Fibroblast of skin of right quadriceps (primary cell): ENCODE measurements at places on chromosomes 2 and 18.

DNA sequence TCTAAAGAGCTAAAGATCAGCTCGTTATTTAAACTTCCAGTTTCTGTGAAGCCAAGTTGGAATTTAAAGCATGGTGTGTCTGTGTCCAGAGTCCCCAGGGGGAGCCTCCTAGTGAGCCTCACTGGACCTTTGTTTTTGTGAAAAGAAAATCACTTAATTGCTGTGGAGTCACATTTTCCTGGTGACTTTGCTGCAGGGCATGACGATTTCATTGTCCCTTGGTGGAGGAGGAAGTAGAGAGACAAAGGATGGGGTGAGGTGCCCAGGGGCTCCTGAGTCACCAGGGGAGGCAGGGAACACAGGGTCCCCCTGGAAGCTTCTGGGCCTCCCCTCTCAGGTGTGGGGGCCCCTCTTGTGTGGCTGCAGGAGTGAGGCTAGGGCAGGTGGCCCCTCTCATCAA, 19.7 kb downstream of the ATP6V1C2 start:
- DNase-seq, result no peak

DNA sequence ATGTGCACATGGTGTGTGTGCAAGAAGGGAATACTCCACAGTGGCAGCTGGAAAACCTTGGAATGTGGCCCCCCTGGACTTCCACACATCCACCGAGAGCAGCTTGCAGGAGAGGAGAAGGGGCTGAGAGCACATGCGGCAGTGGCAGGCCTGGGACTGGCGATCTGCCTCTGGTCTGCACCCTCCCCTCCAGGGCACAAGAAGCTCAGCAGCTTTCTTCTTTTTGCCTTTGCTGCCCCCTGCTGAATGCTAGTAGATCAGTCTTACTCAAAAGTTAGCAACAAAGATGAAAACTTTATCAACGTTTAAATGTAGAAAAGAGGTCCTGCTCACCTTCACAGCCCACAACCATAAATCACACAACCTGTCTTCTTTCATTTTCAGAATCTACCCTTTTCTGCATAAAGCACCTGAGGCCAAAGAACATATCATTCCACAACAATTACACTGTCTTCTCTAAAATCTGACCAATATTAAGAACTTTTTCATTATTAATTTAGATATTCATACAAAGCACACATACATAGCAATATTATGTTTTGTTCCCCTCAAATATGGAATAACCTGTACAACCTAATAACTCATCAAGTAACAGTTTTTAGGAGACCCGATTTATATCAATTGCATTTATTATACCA, 34.6 kb downstream of the TGFBRAP1 start:
- peak; percentile 68 for DNase-seq

GRCh38 chr2:74524005-74524404, 2.0 kb downstream of the DQX1 start:
- DNase-seq, result no peak

DNA sequence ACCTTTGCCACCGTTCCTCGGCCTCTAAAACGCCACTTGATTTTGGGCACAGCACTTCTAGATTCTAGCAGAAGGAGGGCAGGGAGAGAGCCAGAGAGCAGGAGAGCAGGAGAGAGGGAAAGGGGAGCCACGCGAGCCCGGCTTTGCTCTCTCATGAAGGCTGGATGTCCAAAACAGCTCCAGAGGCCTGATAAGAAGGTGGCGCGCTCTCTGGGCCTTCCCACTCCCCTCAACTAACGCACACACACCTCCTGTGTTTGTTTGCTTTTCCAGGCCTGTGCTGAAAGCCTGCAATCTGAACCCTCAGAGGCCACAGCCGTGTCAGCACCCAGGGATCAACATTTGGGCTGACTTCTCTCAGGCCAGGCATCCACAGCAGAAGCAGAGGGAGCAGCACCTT, 184.8 kb upstream of the SOX11 start:
- no peak for DNase-seq

- DNase-seq, result peak; percentile 64
Measured at GRCh38 chr2:1052771-1053191, 102.1 kb downstream of the SNTG2 start.

DNA sequence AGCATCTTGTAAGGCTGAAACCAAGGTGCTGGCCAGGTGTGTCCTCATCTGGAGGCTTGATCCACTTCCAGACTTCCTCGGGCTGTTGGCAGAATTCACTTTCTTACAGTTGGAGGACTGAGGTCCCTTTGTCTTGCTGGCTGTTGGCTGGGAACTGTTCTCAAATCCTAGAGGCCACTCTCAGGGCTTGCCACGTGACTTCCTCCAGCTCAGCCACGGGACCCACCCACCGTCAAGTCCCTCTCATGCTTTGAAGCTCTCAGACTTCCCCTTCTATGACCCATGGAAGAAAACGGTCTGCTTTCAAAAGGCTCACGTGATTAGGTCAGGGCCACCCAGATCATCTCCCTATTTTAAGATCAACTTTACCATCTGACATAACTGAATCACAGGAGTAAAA, 77.1 kb downstream of the SMAD4 start:
- DNase-seq, result no peak

GRCh38 chr2:118670276-118670675, 177.2 kb downstream of the EN1 start:
- DNase-seq, result peak; percentile 47

DNA sequence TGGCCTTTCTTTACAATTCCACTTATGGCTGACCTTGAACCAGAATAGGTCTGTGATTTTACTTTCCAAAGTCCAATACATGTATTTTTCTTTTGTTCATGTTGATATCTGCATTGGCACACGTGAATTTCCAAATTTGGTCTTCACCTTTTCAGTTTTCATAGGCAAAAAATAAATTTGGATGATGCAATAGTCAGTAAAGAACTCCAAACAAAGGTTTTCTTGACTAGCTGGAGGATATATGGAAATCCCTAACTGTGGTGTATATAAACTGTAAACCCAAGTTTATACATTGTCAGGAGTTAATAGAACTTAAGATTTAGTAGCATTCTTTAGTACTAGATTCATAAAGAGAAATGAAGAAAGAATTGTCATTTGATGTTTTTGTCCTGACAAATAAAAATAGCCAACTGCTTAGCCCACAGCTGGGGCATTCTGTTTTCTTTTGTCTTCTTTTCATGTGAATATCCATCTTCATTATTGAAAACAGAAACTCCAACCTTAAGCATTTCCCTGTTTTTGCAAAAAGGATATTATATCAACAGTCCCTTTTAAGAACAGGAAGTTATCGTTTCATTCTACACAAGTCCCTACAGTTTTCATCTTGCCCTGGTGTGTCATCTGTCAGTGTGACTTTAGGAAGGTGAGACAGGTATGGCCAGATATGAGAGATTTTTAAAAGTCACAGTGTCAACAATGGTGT, 132.9 kb downstream of the BCL2 start:
- peak; percentile 26 for DNase-seq

- DNase-seq, result no peak
Measured at GRCh38 chr2:240708457-240708856, 16.8 kb downstream of the AQP12A start.

DNA sequence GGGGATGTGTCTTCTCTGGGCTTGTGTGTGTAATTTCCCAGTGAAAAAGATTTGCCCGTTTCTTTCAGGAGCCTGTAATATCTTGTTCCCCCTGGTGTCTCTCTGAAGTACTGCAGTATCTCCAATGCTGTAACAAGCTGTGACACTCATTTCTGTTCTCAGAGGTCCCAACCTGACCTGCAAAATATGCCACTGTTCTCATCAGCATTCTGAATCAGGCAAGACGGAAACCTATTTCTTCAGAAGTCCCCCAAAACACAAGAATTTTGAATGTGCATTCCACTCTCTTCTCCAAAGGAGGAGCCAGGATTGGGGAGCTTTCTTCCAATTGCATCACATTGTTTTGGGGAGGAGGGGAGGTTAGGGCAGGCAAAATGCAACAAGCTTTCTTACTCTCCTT, 77.0 kb upstream of the CNGA3 start:
- DNase-seq, result peak; percentile 54

- no peak for DNase-seq
Measured at GRCh38 chr2:41944220-41944880, 103.5 kb upstream of the PKDCC start.

- peak; percentile 32 for DNase-seq
Measured at GRCh38 chr2:212949786-212950185, 201.6 kb downstream of the IKZF2 start.

- no peak for DNase-seq
Measured at GRCh38 chr2:227834916-227835650, 21.4 kb downstream of the CCL20 start.

- no peak for DNase-seq
Measured at GRCh38 chr2:124874219-124874618, 849.1 kb downstream of the CNTNAP5 start.

- no peak for DNase-seq
Measured at GRCh38 chr2:134087371-134087921, 166.4 kb upstream of the MGAT5 start.

DNA sequence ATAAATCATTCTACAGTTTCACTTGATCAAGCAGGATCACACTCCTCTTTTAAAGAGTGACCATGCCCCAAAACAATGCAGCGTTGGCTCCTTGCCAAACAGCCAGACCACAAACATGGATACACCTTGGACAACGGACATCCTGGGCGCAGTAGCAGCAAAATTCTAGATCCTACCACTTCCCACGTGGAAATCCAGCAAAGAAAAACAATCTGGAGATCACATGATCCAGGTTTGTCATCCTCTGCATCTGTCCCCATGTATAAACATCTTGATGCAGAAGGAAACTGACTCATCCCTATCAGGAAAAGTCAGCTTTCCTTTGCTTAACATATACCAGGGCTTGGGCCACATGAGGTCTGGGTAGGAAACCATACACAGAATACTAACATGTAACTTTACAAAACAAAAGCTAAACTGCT, 53.1 kb downstream of the ZNF521 start:
- peak; percentile 88 for DNase-seq

GRCh38 chr2:99880964-99881294, 261.5 kb downstream of the AFF3 start:
- no peak for DNase-seq

DNA sequence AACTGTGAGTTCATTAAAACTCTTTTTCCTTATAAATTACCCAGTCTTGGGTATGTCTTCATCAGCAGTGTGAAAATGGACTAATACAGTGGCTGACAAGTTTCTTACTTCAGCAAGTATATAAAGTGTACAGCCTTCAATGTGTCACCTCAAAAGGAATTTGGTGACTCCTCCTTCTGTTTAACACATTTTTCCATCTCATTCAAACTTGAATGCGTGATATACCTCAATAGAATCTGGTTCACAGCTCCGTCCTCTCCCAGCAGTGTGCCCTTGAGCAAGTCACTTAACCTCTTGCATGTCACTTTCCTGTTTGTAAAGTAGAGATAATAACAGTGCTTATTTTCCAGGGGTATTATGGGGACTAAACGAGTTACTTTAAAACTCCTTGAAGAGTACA, 159.6 kb downstream of the CCBE1 start:
- DNase-seq, result no peak

GRCh38 chr2:10267551-10268465, 34.9 kb upstream of the HPCAL1 start:
- no peak for DNase-seq

GRCh38 chr2:128409326-128410034, 90.8 kb upstream of the HS6ST1 start:
- DNase-seq, result no peak

DNA sequence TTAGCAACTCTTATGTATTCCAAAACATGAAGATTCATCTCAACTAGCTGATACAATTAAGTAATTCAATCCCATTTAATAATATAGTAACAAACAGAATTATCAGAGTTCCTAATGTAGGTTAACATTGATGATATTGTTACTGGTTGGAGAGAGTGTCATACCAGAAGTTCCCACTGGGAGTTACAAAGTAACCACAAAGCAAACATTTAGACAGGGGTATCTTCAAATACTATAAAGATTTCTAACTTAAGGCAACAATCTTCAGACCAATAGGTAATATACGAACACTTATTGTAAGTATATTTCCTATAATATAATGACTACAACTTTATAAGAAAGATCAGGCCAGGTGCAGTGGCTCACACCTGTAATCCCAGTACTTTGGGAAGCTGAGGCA, 1372.9 kb upstream of the PIK3C3 start:
- no peak for DNase-seq

- no peak for DNase-seq
Measured at GRCh38 chr2:118604811-118605210, 242.6 kb downstream of the EN1 start.

DNA sequence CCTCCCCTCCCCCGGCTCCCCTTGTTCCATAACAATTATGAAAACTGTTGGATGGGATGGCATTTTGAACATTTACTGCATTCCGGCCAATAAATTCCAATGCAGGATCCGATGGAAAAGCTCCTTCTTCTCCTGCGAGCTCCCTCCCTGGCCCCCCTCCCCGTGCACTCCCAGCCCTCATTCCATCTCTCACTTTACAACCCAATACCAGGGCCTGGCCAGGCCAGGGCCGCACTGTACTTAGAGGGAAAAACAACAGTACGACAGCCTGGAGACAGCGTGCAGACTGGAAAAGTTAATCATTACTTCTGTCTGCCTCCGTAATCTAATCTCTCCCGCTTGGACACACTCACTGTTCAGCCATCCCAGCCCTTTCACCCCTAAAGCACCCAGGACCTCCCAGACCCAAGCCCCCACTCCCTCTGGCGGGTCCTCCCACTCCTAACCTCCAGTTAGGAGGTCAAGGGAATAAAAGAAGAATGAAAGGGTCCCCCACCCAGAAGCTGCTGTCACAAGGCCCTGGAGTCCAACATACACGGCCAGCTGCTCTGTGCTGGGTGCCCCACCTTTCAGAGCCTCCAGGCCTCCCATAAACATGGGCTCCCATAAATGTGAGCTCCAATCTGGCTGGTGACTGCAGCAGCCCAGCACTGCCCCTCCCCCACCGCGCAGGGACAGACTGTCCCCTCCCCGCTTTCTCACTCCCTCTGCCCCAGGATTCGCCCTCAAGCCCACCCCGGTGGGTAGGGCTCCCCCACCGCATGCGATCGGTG, 20.6 kb downstream of the SMAD7 start:
- peak; percentile 64 for DNase-seq

DNA sequence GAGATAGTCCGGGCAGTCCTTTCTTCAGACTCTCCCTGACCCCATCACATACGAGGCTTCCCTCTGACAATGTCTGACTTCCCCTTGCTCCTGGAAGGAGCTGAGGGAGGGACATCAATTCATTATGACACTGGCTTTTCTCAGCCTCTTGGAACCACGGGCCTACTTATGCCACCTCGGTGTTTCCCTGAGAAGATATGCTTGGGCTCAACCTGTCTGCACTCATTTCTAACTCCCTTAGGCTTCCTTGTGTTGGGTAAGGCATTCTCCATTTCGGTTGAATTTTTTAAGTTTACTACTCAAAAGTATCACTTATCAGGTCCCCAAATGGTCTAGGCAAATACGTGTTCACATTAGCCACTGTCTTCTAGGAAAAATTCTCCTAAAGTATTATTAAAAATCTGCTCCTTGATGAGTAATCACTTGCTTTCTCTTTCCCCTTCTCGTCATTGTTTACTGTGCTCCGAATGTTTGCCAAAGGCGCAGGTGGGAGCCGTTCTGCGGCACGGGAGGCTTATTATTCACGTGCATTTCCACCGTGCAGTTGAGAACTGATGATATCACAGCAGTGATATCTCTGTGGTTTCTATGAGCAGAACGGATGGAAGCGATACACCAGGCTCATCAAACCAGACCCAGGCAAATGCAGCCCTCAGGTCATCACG, 33.1 kb downstream of the ARL4C start:
- no peak for DNase-seq
